ENCODE measurements at places on chromosomes 6 and 20.

DNA sequence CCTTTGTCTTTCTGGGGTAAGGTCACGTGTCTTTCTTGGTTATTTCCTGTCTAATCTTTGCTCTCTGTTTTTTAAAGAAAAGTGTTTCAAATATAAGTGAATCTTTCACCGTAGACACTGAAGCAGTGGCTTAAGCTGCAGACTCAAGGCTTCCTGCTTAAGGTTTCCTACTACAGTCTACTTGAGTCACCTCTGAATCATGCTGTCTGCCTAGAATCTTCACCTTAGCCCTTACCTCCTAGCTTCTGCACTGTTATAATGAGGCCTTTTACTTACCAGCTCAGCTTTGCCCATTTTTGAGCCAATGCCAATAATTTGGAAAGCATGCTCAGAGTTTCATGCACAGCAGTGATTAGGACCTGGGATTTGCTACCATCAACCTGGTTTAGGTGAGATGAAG lies 30.6 kb downstream of the ADGRF4 start:
- no peak for DNase-seq

- no peak for DNase-seq
Measured at GRCh38 chr6:138594758-138595140, 95.5 kb upstream of the NHSL1 start.

DNA sequence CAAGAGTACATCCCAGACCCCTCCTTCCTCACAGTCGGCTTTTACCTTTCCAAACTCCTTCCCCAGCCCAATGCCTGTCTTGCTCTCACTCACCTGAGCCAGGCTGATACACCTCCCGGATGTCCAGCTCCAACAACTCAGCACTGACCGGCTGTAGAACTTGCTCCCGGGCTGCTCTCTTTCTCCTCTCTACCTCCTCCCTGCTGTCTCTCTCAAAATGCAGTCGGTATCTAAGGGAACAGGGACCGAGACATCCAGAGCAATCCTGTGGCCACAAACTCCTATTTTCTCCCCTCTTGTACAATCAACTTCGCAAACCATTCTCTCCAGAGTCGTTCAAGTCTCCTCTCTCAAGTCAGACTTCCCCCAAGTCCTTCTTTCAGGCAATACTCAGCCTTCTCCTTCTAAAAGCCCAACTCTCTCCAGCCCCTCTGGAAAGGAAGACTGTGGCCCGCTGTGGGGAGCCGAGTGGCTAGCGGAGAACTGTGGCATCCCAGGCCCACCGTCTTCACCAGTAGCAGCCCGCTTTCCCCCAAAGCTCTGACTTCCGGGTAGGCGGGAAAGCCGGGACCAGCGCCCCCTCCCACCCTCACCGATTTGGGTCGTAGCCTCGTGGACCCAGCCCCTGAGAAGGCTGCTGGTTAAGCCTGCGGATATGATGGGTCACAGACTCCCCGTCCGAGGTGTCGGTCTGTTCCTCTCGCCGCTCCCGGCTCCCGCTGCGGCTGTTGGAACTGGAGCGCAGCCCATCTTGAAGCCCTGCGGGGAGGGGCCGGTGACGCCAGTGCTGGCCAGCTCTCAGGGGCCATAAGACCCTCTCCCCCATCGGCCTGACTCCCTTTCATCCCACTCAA lies 1.1 kb downstream of the GNL1 start:
- no peak for DNase-seq

DNA sequence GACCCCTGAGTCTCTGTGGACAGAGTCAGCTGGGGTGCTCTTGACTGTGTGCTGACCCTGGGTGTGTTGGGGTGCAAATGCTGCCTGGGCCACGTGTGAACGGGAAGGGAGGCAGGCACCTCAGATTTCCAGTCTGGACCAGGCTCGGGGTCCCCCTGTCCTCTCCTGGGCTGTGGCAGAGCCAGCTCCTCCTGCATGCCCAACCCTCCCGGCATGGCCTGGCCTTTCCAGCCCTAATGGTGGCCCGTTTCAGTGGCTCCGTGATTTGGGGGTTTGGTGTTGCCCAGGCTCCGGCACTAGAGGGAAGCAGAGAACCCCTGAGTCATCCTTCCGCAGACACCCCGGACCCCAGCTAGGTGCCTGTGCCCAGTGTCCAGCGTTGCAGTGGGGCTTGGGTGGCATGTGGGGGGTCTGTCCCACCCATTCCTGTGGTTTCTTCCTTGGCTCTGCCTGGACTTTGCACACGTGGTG lies 9.1 kb downstream of the RBM38 start:
- DNase-seq: no peak

DNA sequence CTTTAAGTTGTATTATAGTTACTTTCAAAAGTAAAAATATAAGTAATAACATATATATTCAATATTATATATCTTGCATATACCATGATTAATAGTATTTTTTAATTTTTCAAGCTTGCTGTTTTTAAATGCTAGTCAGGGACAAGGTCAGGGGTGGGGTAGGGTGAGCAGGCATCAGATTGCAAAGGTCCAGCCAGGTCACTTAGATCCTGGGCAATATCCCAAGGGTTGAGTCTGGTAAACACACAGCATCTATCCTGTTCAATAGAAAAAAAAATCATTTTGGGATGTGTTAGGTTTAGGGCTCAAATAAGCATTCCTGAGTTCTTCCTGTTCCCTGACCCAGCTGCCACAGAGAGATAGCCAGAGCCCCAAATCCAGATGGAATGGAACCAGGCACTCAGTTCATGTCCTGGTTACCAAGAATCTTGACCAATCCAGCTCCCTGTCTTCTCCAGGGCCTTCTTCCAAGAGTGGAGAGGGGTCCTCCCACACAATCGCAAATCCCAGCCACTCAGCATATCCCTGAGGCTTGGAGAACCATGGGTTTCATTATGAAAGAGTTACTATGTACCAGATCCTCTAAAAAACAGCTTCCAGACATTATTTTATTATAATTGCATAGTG lies 134.9 kb upstream of the TOP1 start:
- no peak for DNase-seq
